Right renal pelvis (tissue), 4 donors: ENCODE measurements at places on chromosomes 7 and 10. TPM values are rescaled to one million over a fixed set of nuclear protein-coding genes. Genes with fewer than 3 reads are reported as not detected.

DNA sequence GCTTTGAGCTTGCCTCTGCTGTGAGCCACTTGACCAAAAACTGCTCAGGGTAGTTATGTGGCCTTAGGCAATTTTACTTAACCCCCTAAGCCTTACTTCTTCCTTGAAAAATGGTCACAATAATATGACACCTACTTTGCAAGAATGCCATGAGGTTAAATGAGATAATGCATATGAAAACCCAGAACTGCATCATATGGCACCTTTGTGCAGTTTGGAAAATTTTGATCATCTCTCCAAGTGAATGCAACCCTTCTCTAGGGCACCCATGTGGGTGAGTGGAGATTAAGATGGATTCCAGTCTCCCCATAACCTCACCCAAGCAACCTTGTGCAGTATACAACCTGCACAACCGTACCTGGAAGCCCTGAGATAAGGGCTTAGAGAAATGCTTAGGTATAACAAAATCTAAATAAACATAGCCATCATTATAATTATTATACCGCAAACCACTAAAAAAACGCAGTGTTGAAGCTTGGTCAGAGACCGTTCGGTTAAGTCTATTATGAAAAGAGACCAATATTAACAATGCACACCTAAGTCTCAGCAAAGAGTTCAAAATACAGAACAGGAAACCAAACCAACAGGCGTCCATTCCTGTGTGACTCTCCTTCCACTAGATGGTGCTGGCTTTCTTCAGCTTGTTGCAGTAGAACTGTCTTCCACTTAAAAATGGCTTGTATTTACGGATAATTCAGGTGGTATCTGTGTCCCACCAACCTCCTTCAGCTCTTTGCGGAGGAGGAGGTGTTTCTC, 21.0 kb upstream of the ASB15 start:
- peak; percentile 14 for DNase-seq

- no peak for DNase-seq
Observed at GRCh38 chr7:128215281-128215680, 25.8 kb upstream of the LEP start.

Gene LRRC72
- not detected for polyA plus RNA-seq

DNA sequence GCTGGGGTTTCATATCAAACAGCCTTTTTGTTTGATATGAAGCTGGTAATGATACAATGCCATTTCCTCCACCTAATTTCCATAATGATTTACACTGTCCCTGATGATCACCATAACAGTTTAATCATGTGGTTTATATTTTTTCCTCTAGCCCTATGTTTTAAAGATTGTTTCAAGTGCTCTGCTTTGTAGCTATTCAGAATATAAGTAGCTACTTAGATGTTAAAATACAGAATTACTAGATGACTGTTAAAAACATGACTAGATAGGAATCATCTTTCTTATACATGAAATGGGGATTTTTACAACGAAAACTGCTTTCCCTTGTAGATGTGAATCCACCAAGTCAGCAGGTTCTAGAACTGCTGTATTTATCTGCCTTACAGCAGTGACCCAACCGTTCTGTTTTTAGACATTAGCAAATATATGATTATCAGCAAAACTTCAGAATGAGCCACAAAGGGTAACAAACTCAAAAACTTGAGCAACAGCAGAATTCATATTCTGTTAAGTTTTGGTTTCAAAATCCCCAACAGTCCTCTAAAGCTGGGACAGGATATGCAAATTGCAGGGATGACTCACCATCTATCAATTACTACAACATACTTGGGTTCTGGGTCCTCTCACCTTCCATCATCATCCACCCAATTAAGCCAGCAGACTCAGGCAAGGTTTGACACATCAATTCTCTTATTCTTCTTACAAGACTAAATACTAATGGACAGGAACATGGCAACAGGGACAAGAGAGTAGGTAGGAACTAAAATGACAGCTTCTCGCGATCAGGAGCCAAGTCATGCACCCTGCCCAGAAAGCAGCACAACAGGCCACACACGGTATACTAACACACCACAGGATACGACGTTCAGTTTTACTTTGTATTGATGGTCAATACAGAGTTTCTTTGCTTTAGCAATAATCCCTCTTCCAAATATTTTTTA, 83.9 kb downstream of the PIP4K2A start:
- DNase-seq: no peak

Gene ADAMTS14
- 1.3 TPM for polyA plus RNA-seq

DNA sequence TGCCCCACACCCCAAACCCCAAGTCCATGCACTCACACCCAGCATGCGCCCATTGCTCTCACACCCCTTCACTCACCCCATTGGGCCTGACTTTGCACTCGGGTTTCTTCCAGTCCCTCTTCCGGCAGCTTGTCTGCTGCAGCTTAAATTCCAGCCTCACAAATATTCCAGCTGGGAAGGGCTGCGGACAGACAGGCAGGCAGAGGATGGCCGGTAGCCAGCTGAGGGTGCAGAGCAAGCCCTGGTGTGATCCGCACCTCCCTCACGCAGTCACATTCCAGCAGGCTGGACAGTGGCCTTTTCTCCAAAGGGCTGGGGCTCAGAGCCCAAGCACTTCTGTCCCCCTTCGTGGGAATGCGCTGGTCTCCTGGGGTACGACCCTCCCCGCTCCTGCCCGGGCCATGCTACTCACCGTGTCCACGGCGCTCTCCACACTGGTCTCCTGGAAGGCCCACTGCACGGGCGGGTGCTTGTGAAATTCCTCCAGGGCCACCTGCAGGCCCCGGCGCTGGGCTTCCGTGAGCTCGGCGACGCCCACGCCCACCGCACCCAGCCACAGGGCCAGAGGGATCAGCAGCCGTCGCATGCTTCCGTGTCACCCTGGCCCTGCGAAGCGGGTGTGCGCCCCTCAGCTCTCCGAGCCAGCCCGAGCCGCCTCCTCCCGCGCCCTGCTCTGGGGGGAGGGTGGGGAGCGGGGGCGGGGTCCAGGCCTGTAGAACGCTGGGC, 1.2 kb downstream of the RARRES2 start:
- DNase-seq: no peak

- no peak for DNase-seq
Observed at GRCh38 chr7:150621376-150621775, 10.8 kb downstream of the GIMAP6 start.

- no peak for DNase-seq
Observed at GRCh38 chr10:49080071-49080470, 35.3 kb downstream of the VSTM4 start.

GRCh38 chr7:134855442-134855841, 76.0 kb downstream of the CALD1 start:
- DNase-seq: no peak

DNA sequence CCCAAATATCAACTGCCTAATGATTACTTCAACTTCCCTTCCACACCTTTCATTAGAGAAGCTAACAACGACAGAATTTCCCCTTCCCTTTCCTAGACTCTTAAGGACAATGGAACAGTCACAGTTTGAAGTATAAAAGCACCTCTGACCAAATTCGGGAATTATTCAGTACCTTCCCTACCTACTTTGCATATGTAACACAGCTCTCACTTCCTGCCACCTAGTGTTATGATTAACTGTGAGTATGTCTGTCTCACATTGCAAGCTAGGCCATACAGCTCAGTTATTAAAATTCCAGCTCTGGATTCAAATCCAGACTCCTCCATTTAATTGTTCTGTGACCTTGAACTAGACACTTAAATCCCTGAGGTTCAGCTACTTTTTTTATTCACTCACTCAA, 44.8 kb upstream of the HPSE2 start:
- DNase-seq: no peak

- DNase-seq: no peak
Observed at GRCh38 chr10:12377658-12378290, 28.4 kb downstream of the CAMK1D start.

- no peak for DNase-seq
Observed at GRCh38 chr10:36351159-36351558, 709.1 kb upstream of the FZD8 start.

Gene NKX2-3
- not detected for polyA plus RNA-seq

Gene DGKI
- 1.5 TPM for polyA plus RNA-seq

Gene ITIH5
- 22.0 TPM for polyA plus RNA-seq

Gene TCAF2
- 4.0 TPM for polyA plus RNA-seq

GRCh38 chr10:33676606-33677339, 342.3 kb upstream of the NRP1 start:
- no peak for DNase-seq

Gene OR2A12
- polyA plus RNA-seq: 0.03 TPM

Gene TACC2
- polyA plus RNA-seq: 49.0 TPM

GRCh38 chr7:94698275-94698674, 42.3 kb upstream of the SGCE start:
- no peak for DNase-seq

Gene ZNF804B
- polyA plus RNA-seq: 0.07 TPM

GRCh38 chr7:82335001-82335400, 108.6 kb downstream of the CACNA2D1 start:
- no peak for DNase-seq
